Omental fat pad (tissue), 4 donors: ENCODE measurements at places on chromosomes 2 and 18. TPM values are rescaled to one million over a fixed set of nuclear protein-coding genes. Genes with fewer than 3 reads are reported as not detected.

Gene SIGLEC15
- total RNA-seq = 0.25 TPM

Gene WDR35
- 10.6 TPM for total RNA-seq

Gene PSMA8
- total RNA-seq = not detected

Gene CHCHD5
- total RNA-seq = 12.6 TPM

Gene SAG
- 0.09 TPM for total RNA-seq

Gene KCNG2
- 0.75 TPM for total RNA-seq

Gene RSAD2
- total RNA-seq = 4.3 TPM

Gene KIDINS220
- 66.9 TPM for total RNA-seq

Gene SDC1
- total RNA-seq = 5.4 TPM

Gene TMEM131
- total RNA-seq = 24.1 TPM

Gene ZFAND2B
- 57.1 TPM for total RNA-seq

Gene CFC1
- not detected for total RNA-seq

Gene SLC5A7
- not detected for total RNA-seq

Gene AMER3
- not detected for total RNA-seq

Gene IL36A
- not detected for total RNA-seq

Gene NDUFB3
- total RNA-seq = 46.6 TPM

Gene CPO
- total RNA-seq = 0.69 TPM

Gene B3GNT7
- total RNA-seq = 12.6 TPM

Gene CCDC74A
- total RNA-seq = 7.4 TPM

Gene CRACDL
- total RNA-seq = 5.7 TPM

Gene CDK15
- 3.6 TPM for total RNA-seq

Gene UNC80
- total RNA-seq = not detected

Gene TRIM43
- not detected for total RNA-seq

Gene SLC38A11
- 0.94 TPM for total RNA-seq

Gene EFR3B
- 0.63 TPM for total RNA-seq

Gene CLIP4
- total RNA-seq = 51.5 TPM

Gene SCN2A
- total RNA-seq = 1.8 TPM

Gene LBX2
- 0.79 TPM for total RNA-seq

Gene ITPRIPL1
- 7.6 TPM for total RNA-seq

Gene SLC9A4
- total RNA-seq = not detected

Gene HOXD13
- not detected for total RNA-seq

Gene C2orf15
- 1.3 TPM for total RNA-seq

Gene CCT7
- 208 TPM for total RNA-seq

Gene PARD3B
- 27.8 TPM for total RNA-seq

Gene FEV
- total RNA-seq = not detected

Gene CD28
- total RNA-seq = 16.3 TPM

Gene PKDCC
- total RNA-seq = 173 TPM

Gene SALL3
- total RNA-seq = 0.12 TPM

Gene PLGLB1
- total RNA-seq = 0.84 TPM

Gene ICOS
- total RNA-seq = not detected

Gene GREB1
- total RNA-seq = 12.4 TPM
